ENCODE measurements at places on chromosomes 5 and 9. TPM values are rescaled to one million over a fixed set of nuclear protein-coding genes. Genes with fewer than 3 reads are reported as not detected.

- no peak for DNase-seq
These were observed 4.0 kb downstream of the KLF4 start for GRCh38 chr9:107485458-107486043.

DNA sequence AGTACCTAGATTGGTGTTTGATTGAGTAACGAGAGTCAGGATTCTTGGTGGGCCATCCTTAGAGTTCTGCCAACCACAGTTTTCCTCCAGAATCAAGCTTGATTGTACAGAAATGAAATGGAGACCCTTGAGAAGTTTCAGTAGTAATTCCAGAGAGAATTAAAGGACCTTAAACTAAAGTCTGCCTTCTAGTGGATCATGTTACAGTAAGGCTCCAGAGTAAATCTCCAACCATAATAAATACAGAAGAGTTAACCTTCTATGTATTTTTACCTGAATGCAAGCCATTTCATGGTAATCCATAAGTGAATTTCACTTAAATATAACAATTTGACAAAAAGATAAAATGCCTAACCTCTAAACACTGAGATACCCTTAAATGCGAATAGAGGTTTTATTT, 53.0 kb upstream of the CNTLN start:
- no peak for DNase-seq

DNA sequence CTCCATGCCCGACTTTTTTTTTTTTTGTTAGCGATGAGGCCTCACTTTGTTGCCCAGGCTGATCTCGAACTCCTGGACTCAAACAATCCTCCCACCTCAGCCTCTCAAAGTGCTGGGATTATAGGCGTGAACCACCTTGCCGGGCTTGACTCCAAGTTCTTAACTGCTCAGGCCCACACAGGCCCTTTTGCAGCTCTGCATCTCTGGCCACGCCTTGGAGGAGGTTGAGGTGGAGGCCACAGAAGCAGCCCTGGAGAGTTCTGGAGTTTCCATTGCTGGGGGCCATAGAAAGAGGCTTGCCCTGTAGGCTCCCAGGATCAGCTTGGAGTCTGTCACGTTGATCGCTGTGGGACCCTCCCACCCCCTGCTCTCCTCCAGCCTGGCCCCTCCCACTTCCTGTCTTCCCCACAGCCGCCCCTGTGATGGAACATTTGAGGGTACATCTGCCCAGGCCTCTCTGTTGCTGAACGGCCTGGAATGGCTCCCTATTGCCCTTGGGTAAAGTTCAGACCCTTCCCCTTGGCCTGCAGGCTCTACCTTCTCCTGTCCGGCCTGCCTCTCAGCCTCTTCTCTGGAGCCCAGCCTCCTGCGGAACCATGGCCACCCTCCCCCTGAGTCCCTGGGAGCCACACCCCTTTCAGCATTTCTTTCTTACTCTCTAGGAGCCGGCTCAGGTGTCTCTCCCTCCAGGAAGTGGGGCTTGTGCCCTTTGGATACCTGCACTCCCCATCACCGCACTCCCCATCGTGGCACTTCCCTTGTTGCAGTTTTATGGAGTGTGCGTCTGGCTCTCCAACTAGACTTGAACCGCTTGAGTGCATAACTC, 30.4 kb upstream of the IER5L start:
- DNase-seq = peak; percentile 64

DNA sequence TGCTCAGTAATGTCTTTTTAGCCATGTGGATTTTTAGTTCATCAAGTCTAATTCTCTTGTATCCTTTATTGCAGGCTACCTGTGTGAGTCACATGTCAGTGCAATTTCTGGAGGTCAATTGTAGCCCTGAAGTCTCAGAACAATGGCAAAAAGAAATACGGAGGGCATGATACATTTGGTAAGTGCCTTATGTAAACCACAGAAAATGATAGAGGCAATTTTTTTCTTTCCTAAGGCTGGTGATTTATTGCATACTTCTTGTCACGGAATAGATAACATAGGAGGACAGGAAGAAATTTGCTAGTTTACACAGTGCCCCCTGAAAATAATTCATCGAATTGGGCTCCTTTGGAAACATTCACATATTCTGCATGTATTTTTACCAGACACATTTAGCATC, 235.9 kb downstream of the DMRTA1 start:
- DNase-seq = no peak

GRCh38 chr9:136756836-136757235, 1.2 kb downstream of the LCN8 start:
- no peak for DNase-seq

DNA sequence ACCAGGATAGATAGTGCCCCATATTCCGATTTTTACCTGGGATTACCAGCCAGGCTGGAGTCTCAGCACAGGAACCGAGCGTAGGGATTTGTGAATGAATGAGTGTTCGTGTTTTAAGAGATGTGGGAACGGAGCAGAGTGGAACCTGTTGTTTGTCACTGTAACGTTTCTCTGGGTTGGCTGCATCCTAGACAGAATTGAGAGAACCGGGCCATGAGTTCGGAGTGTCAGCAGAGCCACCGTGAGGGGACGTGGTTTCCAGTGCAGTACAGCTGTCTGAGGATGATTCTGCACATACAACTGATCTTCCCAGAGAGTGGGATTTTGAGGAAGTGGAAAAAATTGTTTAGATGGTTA, 1.2 kb downstream of the PDE8B start:
- no peak for DNase-seq

GRCh38 chr5:155004138-155004744, 9.3 kb upstream of the KIF4B start:
- DNase-seq = peak; percentile 17

DNA sequence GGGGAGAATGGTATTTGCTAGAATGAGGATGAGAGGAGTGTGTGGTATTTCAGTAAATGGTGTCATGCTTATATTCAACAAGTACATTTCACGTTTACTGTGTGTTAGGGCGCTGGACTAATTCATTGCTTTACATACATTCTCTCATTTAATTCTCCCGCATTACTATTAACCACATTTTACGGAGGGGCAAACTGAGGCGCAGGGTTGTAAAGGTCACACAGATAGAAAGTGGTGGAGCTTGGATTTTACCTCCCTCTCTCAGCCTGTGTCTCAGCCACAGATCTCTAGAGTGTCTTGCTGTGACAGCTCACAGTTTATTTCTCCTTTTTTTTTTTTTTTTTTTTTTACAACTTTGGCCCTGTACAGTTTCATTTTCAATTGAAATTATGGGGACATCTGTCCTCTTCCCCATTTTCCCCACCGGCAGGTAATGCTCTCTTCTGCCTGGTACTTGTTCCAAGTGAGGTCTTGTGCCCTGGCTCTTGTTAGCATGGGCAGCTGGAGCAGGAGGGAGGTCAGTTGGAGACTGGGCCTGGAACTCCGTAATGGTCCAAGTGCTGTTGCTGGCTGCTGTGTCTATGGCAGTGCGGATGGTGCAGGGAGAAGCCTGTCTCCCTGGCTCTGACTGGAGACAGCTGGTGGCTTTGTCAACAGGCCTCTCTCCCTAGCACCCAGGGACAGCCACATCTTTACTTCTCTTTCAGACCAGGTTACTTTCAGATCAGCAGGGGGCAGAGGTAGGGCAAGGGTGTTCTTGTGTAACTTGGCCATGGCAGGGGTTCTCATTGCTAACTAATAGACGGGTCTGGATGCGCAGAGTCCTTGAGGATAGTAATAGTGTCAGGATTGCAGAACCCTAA, 20.5 kb upstream of the NDST1 start:
- DNase-seq = no peak

- DNase-seq = no peak
These were observed 38.0 kb upstream of the TENT2 start for GRCh38 chr5:79573983-79574890.

DNA sequence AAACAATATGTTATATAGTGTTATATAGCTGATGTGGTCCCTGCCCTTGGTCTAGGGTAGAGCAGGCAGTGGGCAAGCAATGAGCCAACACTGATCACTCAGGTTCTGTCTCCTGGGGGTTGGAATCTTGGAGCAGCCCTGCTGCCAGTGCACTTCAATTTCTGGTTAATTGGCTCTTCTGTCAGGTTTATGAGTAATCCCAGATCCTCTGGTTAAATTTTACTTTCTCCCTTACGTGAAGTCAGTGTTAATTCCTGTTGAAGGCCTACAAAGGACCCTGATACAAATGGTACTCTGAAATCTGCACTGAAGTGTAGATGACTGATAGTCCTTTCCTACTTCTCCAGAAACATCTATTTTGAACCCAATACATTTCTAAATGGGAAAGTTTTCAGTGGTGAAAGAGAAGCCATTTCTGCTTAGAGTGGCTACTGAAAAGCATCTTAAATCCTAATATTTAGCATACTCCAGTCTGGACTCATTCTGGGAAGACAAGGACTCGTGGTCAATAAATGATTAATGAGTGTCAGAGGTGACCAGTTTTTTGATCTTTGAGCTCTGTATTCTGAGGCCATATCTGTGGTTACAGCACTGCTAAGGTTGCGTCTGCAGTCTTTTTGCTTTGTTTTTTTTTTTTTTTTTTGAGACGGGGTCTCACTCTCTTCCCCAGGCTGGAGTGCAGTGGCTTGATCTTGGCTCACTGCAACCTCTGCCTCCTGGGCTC, 442.4 kb downstream of the KIF4B start:
- DNase-seq = no peak

SPINK4 gene
- total RNA-seq = not detected

CCDC152 gene
- total RNA-seq = 2.9 TPM

C9 gene
- not detected for total RNA-seq

HMGCR gene
- total RNA-seq = 72.8 TPM

FOXD4L6 gene
- total RNA-seq = not detected

BDP1 gene
- 33.2 TPM for total RNA-seq

NUTM2G gene
- not detected for total RNA-seq

FOXD4L3 gene
- total RNA-seq = not detected
